ENCODE measurements at places on chromosomes 12 and 14. TPM values are rescaled to one million over a fixed set of nuclear protein-coding genes. Genes with fewer than 3 reads are reported as not detected.

SOCS4 gene
- total RNA-seq, result 44.0 TPM

FITM1 gene
- total RNA-seq, result 0.41 TPM

HELB gene
- 3.3 TPM for total RNA-seq

FGD4 gene
- 81.9 TPM for total RNA-seq

ANKRD33 gene
- total RNA-seq, result not detected

ACVRL1 gene
- total RNA-seq, result 9.4 TPM

SMOC1 gene
- total RNA-seq, result 12.2 TPM

TAS2R42 gene
- total RNA-seq, result not detected

PRIMA1 gene
- total RNA-seq, result under 0.01 TPM

MYF5 gene
- not detected for total RNA-seq

PMCH gene
- 0.41 TPM for total RNA-seq

CLEC14A gene
- total RNA-seq, result 4.5 TPM

IL23A gene
- total RNA-seq, result not detected

PGF gene
- total RNA-seq, result 2.9 TPM

ADAMTS20 gene
- total RNA-seq, result 0.41 TPM

MEG3 gene
- 95.4 TPM for total RNA-seq

TMEM179 gene
- total RNA-seq, result 42.0 TPM
